Left kidney (tissue), 8 donors: ENCODE measurements at places on chromosomes 4 and X. TPM values are rescaled to one million over a fixed set of nuclear protein-coding genes. Genes with fewer than 3 reads are reported as not detected.

The SPANXA1 gene
- polyA plus RNA-seq: not detected

The GPR34 gene
- polyA plus RNA-seq: 5.4 TPM

The AREG gene
- polyA plus RNA-seq: 0.25 TPM

The CT45A10 gene
- not detected for polyA plus RNA-seq

The MAP3K15 gene
- 4.6 TPM for polyA plus RNA-seq

The GPR119 gene
- not detected for polyA plus RNA-seq

The IL3RA gene
- 17.6 TPM for polyA plus RNA-seq

The F8A3 gene
- not detected for polyA plus RNA-seq

The SPANXN3 gene
- not detected for polyA plus RNA-seq

The P2RY4 gene
- polyA plus RNA-seq: 0.48 TPM
